Heart right ventricle (tissue), 16 donors: ENCODE measurements at places on chromosomes 5 and 9.

DNA sequence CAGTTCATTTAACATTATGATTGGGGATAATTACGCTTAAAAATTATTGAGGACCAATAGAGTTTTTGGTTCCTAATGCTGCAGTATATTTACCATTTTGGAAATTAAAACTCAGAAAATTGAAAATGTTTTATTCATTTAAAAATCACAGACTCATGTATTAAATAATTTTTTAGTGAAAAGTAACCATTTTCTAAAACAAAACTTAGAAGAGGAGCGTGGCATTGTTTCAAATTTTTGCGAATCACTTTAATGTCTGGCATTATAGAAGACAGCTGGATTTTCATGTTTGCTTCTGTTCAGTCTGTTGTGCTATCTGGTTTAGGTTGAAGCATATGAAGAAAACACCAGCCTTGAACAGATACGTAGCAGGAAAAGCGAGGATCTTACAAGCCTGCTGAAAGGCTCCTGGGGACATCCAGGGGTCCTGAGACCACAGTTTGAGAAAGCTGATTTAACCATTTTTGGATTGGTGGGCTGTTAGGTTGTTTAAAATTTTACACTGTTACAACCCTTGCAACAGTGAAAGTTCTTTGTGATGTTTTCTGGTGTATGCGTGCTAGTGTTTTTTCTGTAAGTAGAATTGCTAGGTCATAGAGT is 1.6 kb downstream of the ZFYVE16 start:
- DNase-seq: no peak

GRCh38 chr9:100731557-100731956 is 153.7 kb downstream of the CAVIN4 start:
- DNase-seq: no peak

DNA sequence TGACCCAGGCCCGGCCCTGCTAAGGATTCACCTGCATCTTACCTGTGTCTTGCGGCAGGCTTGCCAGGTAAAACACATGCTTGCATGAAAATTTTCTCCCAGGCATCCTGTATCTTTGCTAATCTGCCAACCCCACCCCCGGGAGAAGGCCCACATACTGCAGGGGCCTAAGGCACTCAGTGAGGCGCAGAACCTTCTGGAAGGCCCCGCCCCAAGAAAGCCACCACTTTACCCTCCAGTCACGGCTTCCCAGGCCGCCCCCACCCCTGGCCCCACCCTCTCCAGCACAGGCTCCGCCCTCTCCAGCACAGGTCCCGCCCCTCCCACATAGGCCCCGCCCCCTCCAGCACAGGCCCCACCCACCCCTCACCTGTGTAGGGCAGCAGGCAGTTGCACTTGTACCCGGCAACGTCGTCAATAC is 29.8 kb upstream of the SEC16A start:
- peak; percentile 50 for DNase-seq

DNA sequence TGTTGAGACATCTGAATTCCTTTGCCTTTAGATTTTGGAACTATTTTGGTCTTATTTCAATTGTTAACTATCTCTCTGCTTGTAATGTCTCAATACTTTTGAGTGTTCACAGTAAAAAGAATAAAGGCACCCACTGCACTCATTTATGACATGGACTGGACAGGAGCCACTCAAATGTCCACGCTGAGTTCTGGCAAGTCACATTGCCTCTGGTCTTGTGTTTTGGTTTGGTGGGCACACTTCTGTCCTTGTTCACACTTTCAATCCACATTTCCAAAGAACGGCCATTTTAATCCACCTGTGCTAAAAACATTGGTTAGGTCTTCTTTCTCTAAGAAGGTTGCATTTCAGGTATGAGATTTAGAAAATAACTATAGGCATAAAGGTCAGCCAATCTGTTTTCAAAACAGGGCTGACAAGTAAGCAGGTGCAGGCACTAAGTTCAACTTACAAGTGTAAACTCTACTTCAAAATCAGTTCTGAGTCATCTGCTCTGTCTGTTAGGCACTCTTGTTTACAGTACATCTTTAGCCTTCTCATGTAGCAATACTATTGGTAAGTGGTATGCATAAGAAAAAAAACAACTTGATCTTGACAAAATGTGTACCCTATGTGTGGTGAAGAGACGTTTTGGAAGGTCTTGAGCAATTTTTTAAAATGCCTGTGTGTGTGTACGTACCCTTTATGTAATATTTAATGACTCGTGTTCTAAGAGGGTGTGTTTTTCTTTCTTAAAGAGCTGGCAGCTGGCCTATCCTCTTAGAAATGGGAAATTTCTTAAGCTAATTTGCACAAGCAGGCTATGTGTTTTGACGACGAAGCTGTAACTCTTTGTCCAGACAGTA is 31.5 kb upstream of the ZFAND5 start:
- no peak for DNase-seq

GRCh38 chr9:706073-706472 is 135.4 kb upstream of the DMRT1 start:
- DNase-seq: no peak

DNA sequence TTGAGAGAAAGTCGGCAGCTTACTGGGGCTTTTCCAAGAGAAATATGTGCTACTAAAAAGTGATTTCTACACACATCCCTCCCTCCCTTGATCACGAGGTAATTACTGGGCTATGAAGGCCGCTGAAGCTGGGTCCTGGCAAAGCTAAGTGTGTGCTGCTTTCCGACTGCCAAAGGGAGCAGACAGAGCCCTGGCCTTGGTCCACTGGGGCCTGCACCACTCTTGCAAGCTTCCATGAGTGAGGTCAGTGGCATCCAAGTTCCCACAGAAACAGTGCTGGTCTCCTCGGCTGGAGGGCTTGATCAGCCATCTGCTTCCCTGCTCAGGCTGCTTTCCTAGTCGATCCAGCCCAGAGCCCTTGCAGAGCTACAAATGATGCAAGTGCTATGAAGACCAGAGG is 154.8 kb upstream of the LHFPL2 start:
- peak; percentile 75 for DNase-seq

- no peak for DNase-seq
Observed at GRCh38 chr5:158305861-158306260, 446.9 kb upstream of the CLINT1 start.

GRCh38 chr9:131289301-131290035 is at the start of gene PLPP7:
Gene PLPP7 (plus strand): TSS chr9:131289723. CDS start chr9:131289998, 275 bp downstream.
- DNase-seq: peak; percentile 90

DNA sequence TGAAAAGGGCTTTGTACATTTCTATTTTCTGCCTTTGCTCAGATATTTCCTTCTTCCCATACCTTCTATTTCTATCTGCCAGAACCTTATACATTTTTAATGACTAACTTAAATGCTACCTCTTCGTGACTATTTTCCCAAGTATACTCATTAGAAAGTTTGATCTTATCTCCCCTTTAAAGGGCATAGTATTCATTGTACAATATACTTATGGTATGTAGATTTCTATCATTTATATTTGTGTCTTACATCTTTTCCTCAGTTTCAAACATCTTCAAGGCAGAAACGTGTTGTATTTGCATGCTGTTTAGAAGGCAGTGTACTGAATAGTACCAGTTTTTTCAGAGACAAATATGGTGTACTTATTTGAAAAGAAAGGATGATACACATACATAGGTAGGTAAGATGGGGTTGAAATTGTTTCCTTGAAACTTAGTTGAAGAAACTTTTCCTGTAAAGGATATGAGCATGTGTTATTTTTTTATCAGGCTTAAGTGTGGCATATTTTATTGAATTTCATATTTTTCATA is 518.1 kb upstream of the NUDT12 start:
- no peak for DNase-seq

GRCh38 chr9:91963711-91964240 is 13.7 kb upstream of the ROR2 start:
- DNase-seq: no peak

DNA sequence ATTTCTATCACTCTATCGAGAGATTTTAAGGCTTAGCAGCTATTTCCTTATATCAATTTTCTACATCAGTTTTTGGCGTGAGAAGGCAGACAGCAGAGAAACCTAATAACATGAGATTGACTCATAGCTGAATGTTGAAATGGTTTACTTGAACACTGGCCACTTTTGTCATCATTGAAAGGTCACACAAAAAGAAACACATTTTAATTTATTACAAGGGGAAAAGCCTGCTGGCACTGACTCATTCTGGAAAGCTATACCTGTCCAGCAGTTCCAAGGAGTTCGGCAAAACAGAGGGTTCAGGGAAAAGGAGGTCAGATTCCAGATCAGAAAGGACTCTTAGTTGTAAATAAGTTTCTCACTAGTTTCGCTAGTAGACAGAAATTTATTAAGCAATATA is 566.4 kb downstream of the DNAH5 start:
- DNase-seq: no peak

DNA sequence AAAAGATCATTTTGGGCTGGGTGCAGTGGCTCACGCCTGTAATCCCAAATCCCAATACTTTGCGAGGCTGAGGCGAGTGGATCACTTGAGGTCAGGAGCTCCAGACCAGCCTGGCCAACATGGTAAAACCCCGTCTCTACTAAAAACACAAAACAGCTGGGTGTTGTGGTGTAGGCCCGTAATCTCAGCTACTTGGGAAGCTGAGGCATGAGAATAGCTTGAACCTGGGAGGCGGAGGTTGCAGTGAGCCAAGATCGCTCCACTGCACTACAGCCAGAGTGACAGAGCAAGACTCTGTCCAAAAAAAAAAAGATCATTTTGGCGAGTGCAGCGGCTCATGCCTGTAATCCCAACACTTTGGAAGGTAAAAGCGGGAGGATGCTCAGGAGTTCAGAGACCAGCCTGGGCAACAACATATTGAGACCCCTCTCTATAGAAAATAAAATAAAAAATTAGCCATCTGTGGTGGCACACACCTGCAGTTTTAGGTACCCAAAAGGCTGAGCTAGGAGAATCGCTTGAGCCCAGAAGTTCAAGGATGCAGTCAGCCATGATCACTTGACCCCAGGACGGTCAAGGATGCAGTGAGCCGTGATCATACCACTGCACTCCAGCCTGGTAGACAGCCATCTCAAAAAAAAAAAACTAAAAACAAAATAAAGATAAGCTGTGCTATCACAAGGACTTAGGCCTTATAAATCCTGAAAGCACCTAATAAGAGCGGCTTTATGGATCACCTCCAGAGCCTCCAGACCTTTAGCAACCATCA is 16.2 kb downstream of the PPP2CA start:
- DNase-seq: no peak

GRCh38 chr5:138545919-138546562 is 3.0 kb upstream of the ETF1 start:
- DNase-seq: no peak

DNA sequence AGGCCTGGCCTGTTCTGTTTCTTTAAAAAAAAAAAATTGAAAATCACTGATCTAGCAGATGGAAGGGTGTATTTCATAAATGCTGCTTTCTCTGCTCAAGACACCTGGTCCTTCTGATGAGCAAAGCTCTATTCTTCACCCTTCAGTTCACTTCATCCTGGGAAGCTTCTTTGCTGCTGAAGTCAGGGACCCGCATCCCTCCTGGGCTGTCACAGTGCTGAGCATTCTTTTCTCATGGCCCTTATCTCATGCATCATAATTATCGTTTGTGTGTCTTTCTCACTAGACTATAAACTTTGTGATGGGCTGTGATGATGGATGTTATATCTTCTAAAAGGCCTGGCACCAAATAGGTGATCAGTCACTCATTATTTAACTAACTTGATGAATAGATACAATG is 461.0 kb downstream of the GADD45G start:
- no peak for DNase-seq

DNA sequence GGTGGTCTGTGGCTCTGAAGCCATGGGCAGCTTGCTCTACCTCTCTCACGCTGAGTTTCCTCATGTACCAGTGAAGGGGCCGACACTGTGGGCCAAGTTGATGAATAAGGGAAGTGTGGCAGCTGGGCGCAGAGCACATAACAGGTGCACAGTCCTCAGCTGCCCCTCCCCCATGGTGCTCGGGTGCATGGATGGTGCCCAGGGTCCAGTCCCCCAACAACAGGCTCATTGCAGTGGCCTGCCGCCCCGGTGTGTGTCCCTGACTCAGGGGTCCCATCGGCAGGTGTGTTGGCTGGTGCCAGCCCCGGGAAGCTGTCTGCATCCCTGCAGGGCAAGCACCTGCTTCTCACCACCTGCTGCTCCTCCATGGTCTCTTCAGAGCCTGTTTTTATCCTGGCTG is 36.6 kb downstream of the COL5A1 start:
- DNase-seq: no peak
